ENCODE measurements at places on chromosomes 1 and 21.

DNA sequence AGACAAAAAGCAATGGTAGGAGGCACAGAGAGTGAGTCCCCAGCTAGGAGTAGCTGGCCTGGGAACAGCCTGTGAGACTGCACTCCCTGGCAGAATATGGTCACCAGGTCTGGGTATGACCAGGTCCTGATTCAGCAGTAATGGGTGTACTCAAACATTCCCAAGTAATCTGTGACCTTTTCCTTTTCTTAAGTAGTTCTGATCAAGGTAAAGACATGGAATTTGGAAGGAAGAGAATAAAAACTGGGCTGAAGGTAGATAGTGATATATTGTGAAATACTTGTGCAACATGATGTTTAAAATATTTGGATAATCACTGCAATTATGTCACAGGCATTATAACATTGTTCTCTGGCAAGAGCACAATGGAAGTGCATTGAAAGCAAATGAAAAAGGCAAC lies 147.2 kb upstream of the DPYD start:
- no peak for DNase-seq

DNA sequence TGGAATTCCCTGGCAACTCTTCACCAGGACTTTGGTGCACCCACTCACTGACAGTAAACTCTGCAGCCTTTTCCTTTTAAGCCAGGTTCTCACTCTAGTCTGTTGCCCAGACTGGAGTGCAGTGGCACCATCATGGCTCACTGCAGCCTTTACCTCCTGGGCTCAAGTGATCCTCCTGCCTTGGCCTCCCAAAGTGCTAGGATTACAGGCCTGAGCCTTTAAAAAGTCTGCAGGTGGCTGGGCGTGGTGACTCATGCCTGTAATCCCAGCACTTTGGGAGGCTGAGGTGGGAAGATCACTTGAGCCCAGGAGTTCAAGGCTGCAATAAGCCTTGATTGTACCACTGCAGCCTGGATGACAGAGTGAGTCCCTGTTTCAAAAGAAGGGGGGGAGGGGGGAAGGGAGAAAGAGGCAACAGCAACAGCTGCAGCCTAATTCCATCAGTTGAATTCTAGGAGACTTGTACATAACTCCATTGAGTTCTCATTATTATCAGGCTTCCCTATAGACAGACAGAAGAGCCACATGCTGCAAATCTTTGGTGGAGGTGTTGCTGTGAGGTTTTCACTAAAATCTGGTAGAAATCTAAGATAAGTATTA lies 8.1 kb upstream of the HNRNPR start:
- DNase-seq = no peak

DNA sequence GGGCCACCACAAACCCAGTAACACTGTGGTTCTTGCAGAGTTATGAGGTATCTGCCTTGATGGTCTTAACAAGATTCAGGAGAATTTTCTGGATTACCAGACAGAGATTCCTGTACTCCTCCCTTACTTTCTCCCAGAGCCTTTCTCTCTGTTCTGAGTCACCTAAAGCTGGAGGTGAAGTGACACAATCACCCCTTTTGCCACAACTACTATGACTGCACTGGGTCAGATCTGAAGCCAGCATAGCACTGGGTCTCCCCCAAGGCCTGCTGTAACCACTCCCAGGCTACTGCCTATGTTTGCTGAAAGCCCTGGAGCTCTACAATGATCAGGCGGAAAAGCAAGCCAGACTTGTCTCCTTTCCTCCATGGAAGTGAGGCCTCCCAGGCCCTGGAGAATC lies 156.7 kb upstream of the NEGR1 start:
- DNase-seq = no peak

GRCh38 chr1:89965193-89965768 lies 29.6 kb upstream of the ZNF326 start:
- no peak for DNase-seq

GRCh38 chr1:22592919-22593790 lies 29.9 kb downstream of the EPHA8 start:
- DNase-seq = no peak

Measured in NCI-H1694 treated with DMSO at 0.1 percent for 48 hours (cell line).